Lower lobe of right lung (tissue), 2 donors: ENCODE measurements at places on chromosomes 6 and 20. TPM values are rescaled to one million over a fixed set of nuclear protein-coding genes. Genes with fewer than 3 reads are reported as not detected.

LINC00237 gene
- not detected for total RNA-seq

CRISP2 gene
- total RNA-seq: 0.83 TPM

OARD1 gene
- 28.7 TPM for total RNA-seq

RNF39 gene
- 2.5 TPM for total RNA-seq

DNA sequence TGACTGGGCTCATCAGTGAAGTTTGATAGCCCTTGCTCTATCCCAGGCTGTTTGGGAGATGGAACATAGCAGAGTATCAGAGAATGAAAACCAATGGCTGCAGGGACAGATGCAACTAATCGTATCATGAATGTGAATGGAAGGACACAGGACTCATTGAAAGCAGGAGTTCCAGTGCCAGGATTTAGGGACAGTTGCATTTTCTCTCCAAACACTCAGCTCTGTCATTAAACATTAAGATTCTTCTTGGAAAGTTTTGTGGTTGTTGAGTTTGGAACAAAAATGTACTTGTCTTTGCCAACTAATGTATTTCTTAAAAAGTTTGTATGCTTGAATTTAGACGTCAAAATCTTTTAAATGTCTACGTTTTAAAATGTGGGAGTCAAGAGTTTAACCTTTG, 31.0 kb upstream of the GSTA5 start:
- DNase-seq: no peak
- H3K36me3 ChIP-seq: no peaks in the 10 kb centered on the region
- no peaks in the 10 kb centered on the region for H3K27me3 ChIP-seq
- H3K4me1 ChIP-seq: no peaks in the 10 kb centered on the region
- H3K27ac ChIP-seq: no peak overlapping the region

DNA sequence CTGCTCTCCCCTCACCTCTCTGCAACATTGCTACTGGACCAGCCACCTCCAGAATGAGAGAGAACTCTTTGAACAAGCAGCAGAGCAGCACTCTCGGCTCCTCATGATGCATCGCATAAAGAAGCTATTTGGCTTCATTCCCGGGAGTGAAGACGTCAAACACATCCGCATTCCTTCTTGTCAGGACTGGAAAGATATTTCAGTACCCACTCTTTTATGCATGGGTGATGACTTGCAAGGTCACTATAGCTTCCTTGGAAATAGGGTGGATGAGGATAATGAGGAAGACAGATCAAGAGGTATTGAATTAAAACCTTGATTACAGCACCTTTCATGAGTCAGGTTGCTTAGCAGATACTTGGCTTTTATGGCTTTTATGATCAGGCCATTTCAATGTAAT, 4.3 kb downstream of the CALHM4 start:
- H3K4me3 ChIP-seq: no peak overlapping the region
- H3K27me3 ChIP-seq: no peaks in the 10 kb centered on the region
- H3K4me1 ChIP-seq: peaks cover 4% of the 10 kb centered on the region
- no peak overlapping the region for H3K27ac ChIP-seq
- H3K36me3 ChIP-seq: no peaks in the 10 kb centered on the region

DNA sequence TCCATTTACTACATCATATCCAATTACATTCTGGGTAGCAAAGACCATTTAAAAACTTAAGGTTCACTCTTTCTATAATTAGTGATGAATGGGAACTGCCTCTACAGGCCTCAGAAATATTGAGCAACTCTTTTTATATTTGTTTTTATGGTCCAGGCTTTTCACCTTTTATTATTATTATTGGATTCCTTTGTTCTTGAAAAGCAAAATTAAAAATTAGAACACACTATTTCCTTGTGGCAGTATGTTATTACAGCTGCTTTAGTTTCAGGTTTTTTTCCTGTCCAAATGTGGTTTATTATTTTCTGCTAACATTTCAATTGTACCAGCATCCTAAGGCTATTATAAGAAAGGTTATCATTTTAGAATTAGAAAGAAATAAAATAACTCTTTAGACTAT, 150.1 kb downstream of the FARS2 start:
- no peaks in the 10 kb centered on the region for H3K36me3 ChIP-seq
- no peak overlapping the region for H3K4me3 ChIP-seq
- no peaks in the 10 kb centered on the region for H3K27me3 ChIP-seq
- no peak for DNase-seq

GRCh38 chr6:145761584-145761983, 26.3 kb upstream of the EPM2A start:
- no peaks in the 10 kb centered on the region for H3K4me1 ChIP-seq
- no peaks in the 10 kb centered on the region for H3K36me3 ChIP-seq
- H3K27me3 ChIP-seq: no peaks in the 10 kb centered on the region
- no peak for DNase-seq
- H3K27ac ChIP-seq: no peak overlapping the region

DNA sequence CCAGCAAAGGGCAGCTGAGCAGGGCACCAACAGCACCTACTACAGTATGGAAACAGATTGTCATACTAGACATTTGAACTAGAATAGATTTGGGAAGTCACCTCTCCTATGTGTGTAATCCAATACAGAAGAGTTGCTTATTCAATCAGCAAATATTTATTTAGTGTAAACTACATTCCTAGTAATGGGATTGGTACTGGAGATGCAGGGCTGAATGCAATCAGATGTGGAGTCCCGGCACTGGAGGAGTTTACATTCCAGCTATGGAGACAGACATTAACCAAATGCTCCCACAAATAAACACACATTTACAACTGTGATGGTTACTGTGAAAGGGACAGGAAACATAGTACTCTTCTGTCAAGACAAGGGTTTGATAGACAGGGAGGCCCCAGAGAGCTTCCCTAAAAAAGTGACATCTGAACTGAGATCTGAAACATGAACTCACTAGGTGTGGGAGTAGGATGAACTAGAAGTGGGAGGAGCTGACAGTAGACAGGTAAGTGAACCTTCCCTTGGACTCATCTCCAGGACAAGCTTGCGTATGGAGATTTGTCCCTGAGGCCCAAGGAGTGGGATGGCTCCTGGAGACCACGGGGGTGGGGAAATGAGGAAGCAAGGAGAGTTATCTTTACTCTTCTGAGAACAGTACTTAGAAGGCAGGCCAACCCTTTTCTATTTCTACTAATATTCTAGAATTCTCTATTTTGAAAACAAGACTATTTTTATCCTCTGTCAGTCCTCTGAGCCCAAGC, 420.5 kb downstream of the MAFB start:
- no peaks in the 10 kb centered on the region for H3K4me1 ChIP-seq
- H3K27ac ChIP-seq: no peak overlapping the region
- H3K36me3 ChIP-seq: no peaks in the 10 kb centered on the region
- H3K4me3 ChIP-seq: no peak overlapping the region
- no peaks in the 10 kb centered on the region for H3K27me3 ChIP-seq
- no peak for DNase-seq

DNA sequence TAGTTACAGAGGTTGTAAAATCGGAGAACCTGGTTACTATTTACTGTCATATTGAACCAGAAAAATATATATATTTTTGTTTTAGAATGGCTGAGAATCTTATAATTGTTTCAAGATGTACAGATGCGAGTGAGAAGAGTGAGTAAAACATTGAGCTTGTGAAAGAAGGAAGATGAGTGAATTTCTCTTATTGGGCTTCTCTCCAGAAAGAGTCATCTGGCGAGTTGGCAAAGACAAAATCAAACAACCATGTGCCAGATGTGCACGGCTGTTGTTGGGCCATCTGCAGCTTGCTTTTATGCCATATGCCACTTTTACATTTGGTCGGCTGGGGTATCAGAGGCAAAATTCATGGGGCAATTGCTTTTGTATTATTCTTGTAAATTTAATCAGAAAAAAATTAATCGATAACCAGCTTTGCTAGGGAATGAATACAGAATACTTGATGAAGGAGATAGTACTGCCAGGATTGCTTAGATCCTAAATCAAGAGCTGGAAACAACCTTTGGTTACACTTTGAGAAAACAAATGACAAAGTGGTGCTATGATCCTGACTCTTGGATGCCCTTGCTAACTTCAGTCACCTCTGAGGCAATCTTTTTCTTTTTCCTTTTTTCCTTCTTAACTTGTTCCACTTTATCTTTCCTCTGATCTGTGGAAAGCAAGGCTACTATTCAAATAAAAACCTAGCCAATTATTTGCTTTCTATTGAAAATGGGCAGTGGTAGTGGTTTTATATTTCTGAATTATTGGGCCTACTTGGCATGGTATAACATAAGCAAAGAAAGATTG, 97.1 kb upstream of the GRIK2 start:
- H3K4me1 ChIP-seq: no peaks in the 10 kb centered on the region
- H3K27me3 ChIP-seq: no peaks in the 10 kb centered on the region
- H3K4me3 ChIP-seq: no peak overlapping the region

DNA sequence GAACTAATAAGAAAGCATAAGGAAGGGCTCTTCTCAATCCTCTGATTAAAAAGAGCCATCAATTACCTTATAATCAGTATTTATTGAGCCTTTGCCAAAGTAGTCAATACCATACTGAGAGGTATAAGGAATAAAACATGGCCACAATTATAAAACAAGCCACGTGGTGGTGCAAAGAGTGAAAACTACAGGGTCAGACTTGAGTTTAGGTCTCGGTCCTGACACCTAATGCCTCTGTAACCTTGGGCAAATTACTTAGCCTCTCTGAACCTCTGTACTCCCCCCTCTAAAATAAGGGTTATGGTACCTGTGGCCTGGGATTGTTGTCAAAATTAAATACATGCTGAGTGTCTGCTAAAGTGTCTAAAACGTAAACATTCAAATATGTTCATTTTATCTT, 11.8 kb downstream of the TRIM10 start:
- peaks cover 23% of the 10 kb centered on the region for H3K27me3 ChIP-seq
- no peak for DNase-seq
- H3K27ac ChIP-seq: no peak overlapping the region
- H3K4me3 ChIP-seq: no peak overlapping the region
- H3K4me1 ChIP-seq: no peaks in the 10 kb centered on the region
- H3K36me3 ChIP-seq: no peaks in the 10 kb centered on the region
